ENCODE measurements at places on chromosomes 1 and 21.

DNA sequence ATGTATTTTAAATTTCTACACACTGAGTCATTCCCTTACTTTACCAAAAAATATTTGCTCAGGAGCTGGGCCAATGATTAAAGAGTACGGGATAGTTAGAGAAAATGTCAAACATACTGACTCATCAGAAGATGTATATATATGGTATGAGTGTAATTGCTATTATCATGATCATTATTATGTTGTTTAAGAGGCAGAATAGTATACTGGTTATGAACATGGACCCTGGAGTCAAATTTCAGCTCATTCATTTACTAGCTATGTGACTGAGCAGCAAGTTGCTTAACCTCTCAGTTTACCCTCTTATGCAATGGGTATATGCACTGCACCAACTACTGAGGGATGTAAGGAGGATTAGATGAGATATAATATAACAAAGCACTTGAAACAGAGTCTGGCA, 41.2 kb upstream of the USH2A start:
- DNase-seq, result no peak

DNA sequence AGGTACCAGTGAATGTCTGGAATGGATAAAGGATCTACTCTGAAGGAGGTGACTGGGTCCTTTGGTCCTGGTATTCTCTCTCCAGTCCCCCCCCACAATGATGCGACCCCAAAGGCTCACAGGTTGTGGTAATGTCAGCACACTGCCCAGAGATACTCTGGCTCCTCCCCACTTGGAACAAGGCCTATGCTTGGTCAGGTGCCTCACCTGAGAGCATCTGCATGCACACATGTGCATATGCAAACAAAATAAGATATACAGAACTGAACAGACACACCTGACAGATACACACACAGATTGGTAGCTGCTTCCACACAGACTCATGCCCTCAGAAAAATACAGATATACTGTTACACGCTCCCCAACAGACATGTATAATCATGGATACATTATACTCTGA, 33.5 kb downstream of the DMAP1 start:
- DNase-seq, result no peak

- no peak for DNase-seq
These were observed 23.9 kb upstream of the RXRG start for GRCh38 chr1:165468726-165469249.

GRCh38 chr1:24998563-24999245, 68.6 kb upstream of the RUNX3 start:
- no peak for DNase-seq

GRCh38 chr1:120178799-120179756, 2.8 kb upstream of the SEC22B start:
- no peak for DNase-seq

DNA sequence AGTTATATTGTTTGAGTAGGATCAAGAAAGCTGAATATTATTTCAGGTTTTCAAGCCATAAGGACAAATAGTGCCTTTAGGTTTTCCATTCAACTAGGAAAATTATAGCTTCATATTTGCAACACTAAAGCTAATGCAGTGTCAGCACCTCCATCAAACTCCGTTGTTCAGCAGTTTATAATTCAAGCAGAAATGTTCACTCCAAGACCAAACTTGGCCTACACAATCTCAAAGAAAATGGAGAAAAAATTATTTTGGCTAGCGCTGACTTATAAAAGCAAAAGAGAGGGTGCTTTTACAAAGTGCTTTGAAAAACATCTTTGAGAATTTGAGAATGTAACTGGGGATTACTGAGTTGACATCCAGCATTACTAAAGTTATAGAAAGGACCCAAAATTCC, 1.4 kb downstream of the SPAG17 start:
- no peak for DNase-seq

GRCh38 chr21:42684109-42684916, 30.9 kb downstream of the PDE9A start:
- DNase-seq, result peak; percentile 92

DNA sequence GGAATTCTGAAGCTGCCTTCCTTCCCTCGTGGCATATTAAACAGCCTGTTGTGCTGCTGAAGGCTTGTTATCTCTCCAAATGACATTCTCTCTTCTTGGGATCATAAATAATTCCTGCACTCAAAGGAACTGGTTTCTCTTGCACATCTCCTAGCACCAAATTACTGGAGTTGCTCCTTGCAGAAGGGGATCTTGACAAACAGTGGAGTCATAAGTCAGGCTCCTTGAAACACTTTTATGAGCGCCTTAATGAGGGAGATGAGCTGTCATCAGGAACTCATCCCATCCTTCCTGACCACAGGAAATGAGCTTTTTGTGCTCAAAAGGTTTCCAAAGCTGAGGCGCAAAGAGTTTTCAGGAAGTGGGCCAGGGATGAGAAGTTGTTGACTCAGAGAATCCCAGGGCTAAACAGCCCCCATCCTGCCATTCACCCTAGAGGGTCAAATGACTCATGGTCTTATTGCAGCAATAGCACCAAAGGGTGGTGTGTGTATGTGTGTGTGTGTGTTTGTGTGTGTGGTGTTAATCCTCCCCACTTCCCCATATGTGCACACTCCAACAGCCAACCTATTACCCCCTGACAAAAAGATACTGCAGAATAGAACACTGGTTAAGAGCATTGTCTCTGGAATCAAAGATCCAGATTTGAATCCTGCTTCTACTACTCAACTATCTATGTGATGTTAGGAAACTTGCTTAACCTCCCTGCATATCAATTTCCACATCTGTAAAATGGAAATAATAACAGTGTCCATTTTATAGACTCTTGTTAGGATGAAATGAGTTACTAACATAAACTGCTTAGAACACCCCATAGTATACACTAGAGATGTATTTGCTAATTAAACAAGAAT, 2.8 kb upstream of the PHC2 start:
- DNase-seq, result no peak

GRCh38 chr1:66253330-66253921, 280.5 kb upstream of the SGIP1 start:
- DNase-seq, result no peak

DNA sequence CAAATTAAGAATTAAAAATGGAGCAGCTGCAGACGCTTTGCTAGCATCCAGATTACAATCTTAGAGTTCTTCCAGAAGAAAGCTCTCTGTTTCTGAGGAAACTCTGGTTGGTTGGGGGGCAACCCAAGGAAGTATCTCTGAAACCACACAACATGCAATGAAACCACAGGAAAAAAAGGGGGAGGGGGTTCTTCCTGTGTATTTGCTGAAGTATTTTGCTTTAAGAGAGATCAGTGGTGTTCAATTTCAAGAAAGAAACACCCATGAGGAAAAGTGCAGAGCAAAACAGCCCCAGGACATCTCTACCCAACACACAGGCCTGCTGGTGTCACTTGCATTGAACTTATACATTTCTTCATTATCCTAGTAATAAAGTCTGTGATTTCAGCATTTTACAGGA, 19.7 kb upstream of the TIAM1 start:
- peak; percentile 79 for DNase-seq

DNA sequence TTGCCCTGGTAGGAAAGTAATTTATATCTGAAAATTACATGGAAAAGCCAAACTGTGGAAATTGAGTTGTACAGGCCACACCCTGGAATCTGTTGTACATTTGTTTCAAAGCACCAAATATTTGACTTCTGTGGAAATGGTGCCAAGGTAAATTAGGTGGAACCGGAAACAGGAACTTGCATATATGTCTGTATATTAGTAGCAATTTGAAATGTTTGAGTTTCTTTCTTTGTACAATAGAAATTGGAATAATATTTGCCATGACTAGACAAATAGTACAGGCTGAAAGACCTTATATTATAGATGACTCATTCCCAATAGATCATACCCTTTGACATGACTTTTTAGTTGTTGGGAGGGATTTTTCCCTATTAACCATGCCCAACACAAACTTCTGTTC, 10.5 kb upstream of the TAF1A start:
- no peak for DNase-seq

GRCh38 chr1:224381880-224382548, 25.3 kb downstream of the CNIH4 start:
- DNase-seq, result no peak

DNA sequence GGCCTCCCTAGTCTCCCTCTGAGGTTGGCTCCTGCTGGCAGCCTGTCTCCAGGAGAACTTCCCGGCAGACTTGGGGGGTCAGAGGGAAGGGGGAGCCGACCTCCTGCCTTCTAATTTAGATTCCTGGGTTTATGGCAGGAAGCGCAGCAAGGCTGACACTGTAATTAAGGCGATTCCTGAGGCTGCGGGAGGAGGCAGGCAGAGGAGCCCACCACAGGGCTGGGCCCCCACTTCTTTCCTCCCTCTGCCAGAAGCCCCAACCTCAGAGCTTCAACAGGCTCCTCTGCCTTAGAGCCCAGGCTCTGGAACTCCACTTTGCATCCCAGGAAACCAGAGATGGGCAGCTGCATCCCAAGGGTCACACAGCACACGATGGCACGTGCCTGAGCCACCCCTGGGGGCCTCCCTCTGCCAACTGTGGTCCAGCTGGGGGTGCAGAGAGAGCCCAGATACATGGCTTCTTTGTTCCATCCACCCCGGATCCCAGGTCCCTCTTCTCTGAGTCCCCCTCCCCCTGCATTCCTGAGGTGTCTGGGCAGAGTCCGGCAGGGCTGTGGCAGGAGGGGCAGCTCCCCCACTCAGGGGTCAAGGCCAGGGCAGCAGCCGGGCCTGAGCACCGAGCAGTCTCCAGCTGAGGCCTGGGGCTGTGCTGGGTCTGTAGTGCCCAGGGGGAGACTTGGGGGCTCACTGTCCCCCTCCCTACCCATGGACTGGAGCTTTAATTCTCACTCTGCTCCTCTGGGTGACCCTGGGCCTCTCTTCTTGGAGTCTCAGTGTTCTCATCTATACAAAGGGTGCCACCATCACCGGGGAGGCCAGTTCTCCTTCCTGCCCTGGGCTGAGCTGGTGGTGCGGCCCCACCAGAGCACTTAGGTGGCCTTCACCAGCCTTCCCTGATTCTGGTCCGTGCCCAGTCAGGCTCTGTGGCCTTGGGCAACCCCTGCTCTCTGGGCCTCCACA, 39.4 kb upstream of the FAM131C start:
- no peak for DNase-seq

GRCh38 chr21:36377391-36377842, 7.8 kb upstream of the CHAF1B start:
- no peak for DNase-seq

GRCh38 chr1:17215545-17215890, 10.6 kb downstream of the PADI1 start:
- DNase-seq, result no peak

DNA sequence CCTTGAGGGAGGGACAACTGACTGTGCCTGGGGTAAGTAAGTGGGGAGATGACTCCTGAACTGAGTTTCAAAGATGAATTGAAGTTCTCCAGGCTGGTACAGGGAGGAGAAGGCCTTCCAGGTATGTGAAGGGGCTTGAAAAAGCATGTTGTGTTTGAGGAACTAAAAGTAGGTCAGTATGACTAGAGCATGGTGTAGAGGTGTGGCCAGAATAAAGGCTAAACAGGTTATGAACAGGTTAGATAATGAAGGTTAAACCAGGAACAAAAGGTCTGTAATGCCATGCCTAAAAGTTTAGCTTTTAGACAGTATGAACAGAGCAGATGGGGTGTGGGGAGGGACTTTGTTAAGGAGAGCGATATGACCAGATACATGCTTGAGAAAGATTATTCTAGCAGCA, 7.3 kb upstream of the CLSPN start:
- no peak for DNase-seq

DNA sequence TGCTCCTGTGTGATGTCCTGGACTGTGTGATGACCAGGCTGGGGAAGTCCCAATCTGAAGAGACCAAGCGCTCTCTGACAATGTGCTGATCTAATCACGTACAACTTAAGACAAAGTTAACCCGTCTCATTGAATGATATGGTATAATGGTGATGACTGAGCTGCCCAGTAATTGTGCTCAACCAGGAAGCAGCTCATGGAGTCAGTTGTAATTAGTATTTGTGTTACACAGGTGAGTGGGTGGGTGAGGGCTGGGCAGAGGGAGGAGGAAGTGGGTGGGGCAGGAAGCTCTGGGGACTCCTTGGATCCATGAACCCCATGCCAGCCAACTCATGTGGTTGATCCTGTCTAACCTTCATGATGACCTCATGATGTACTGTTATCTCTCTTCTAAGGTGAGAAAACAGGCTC, 8.7 kb upstream of the ECE1 start:
- DNase-seq, result no peak

GRCh38 chr1:46527474-46528296, 23.8 kb downstream of the KNCN start:
- peak; percentile 70 for DNase-seq

- DNase-seq, result no peak
These were observed 6.1 kb downstream of the AK2 start for GRCh38 chr1:33030575-33030974.

DNA sequence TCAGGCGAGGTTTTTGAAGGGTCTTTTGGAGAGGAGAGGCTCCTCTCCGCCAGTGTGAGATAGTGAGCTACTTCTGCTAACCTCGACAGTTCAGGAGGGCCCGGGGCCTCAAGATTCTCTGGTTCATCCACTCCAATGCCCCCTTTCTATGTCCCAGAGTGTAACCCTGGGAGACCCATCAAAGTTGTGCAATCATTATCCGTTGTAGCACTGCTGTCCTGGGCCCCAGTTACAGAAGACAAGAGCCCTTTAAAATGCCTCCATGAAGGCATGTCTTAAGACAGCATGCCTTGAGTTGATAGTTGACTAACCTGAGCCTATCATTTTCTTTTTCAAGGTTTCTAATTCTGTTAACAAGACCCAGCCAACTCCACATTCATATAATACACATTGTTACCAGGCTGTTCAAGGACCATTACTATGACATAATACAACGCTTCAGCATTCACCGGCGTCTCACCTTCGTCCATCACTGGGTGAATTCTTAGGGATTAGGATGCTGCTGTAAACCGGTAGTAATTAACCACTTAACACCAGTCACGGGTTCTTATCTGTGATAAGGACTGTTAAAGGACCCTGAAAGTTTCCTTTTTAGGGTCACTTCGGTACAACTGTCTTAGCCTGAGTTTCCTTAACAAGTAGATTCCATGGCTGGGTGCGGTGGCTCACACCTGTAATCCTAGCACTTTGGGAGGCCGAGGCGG, 37.4 kb upstream of the CDC42BPA start:
- DNase-seq, result no peak

GRCh38 chr1:9438431-9439073, 100.7 kb upstream of the SLC25A33 start:
- DNase-seq, result no peak

DNA sequence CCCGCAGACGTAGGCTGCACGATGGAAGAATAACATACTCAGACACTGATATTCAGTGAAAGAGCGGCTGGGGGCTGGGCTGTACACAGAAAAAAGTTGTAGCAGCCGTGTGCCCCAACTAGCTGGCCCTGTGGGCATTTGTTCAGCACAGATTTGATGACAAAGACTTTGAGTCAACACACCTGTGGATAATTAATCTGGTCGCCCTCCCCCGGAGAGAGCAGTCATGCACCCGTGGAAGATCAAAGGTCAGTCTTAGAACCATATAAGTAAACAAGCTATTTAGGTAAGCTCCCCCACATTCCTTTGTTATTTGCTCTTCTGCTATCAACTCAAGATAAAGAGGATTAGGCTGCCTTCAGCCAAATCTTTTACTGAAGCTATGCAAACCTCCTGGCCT, 148.4 kb upstream of the HMCN1 start:
- no peak for DNase-seq

- DNase-seq, result no peak
These were observed 112.4 kb upstream of the BEND5 start for GRCh38 chr1:48889082-48889481.

GRCh38 chr1:193417945-193418744, 231.7 kb upstream of the B3GALT2 start:
- peak; percentile 16 for DNase-seq

- no peak for DNase-seq
These were observed 154.2 kb downstream of the PPIAL4G start for GRCh38 chr1:148328884-148329283.
